CD4-positive, alpha-beta T cell treated with Interleukin-21 for 1 hour (primary cell): ENCODE measurements at places on chromosomes 1 and 21.

DNA sequence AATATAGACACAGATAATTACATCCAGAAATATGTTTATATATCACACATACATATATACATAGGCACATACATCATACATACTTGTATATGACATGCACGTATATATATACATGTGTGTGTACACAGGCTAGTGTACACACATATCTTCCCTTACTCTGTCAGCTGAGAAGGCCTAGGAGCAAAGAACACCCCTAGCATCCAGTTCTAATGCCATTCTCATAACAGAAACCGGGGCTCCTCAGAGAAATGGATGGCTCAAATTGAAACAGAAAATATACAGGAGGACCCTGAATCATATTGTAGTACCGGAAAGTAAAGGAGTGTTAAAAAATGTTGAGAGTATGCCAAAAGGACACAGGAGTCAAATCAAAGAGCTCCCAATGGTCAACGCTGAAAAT is 19.7 kb upstream of the HYI start:
- DNase-seq: no peak

GRCh38 chr1:66787641-66788040 is 13.4 kb downstream of the INSL5 start:
- DNase-seq: no peak

DNA sequence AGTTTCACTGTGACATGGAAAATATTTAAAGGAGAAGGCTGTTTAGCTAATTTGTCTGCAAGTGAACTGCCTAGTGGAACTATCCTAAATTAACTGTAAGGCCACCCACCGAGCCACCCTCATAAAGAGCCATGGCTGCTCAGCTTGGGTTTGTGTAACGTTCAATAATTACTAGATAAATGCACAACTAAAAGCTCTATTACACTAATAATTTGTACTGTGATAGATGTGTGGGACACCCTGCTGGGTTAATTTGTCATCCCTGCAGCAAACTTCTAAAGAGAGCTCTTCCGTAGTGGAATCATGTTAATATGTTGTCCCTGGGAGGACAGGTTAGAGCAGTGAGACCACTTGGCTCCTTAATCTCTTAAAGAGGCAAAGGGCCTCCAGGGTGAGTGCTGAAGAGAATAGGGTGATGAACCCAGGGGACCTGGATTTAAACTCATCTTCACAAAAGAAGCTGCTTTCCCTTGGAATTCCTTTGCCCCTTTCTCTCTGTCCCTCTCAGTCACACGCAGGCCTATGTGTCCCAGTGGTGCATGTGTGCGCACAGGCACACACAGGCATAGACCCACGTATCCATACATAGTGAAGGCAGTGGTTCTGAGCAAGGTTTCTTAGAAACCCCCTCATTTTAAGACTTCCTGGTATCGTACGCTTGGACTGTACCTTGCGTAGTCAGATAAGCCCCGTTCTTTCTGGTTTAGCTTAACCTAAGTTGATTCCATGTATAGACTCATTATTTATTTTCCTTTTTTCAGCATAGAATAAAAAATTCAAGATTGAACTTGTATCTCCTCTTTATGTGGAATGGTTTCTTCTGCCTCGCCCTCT is 310.3 kb downstream of the NFIA start:
- DNase-seq: no peak

DNA sequence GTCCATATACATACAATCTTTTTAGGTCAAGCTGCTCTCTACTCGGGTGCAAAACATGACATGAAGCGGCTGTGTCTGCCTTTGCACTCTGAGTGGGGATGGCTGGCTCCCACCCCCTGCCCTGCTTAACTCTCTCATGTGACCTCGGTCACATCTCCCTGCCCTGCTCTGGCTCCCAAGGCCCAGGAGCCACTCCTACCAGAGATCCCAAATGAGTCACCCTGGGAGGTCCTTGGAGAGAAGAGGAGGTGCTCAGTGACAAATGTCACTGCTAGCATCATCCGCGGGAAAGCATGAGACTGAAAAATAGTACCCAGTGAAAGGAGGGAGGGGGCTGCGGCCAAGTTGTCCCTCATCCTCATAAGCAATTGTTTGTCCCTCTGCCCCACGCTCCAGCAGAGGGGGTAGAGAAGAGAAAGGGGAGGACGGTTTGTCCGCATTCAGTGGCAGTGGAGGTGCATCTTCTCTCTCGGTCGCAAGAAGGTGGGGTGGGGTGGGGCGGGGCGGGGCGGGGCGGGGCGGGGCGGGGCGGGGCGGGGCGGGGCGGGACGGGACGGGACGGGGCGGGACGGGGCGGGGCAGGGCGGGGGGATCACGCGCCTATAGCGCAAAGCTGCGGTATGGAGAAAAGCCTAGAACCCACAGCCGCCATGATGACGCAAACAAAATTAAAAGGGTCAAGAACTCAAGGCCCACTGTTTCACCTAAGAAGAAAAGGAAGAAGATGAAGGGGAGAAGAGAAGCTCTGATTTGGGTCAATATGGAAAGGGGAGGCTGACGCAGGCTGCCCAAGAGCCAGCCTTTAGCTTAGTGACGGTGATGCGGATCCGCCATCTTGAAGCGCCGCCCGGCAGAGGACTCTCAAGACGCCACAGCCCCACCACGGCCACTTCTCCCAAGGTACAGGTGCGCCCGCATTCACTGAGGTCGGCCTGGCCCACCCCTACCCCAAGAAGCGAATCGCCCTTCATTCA is 66.2 kb downstream of the CD46 start:
- no peak for DNase-seq

DNA sequence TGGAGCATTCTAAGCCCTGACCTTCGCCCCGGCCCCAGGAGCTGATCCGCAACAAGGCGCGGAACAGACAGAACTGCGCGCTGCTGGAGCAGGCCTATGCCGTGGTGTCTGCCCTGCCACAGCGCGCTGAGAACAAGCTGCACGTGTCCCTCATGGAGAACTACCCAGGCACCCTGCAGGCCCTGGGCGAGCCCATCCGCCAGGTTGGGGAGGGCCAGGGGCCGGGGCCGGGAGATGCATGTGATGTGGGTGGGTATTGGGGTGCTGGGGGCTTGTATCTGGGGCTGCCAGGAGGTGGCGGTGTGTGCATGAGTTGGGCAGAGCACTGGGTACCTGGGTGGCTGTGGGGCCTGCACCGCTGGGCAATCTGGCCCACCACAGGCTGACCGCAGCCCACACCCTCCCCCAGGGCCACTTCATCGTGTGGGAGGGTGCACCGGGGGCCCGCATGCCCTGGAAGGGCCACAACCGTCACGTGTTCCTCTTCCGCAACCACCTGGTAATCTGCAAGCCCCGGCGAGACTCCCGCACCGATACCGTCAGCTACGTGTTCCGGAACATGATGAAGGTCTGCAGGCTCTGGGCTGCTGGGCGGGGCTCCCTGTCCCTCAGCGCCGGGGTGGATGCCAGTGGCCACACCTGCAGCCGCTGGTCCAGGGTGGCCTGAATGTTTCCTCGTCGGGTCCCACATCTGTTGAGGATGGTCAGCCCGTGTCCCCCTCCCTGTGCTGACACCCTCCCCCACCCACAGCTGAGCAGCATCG is 65.8 kb downstream of the TRIM11 start:
- DNase-seq: no peak
